Right atrium auricular region (tissue), 2 donors: ENCODE measurements at places on chromosomes 6 and 20. TPM values are rescaled to one million over a fixed set of nuclear protein-coding genes. Genes with fewer than 3 reads are reported as not detected.

- H3K27me3 ChIP-seq: no peaks in the 10 kb centered on the region
- H3K4me1 ChIP-seq: no peaks in the 10 kb centered on the region
- no peak for DNase-seq
- H3K27ac ChIP-seq: no peak overlapping the region
Measured at GRCh38 chr6:127923135-127923534, 22.3 kb upstream of the THEMIS start.

DNA sequence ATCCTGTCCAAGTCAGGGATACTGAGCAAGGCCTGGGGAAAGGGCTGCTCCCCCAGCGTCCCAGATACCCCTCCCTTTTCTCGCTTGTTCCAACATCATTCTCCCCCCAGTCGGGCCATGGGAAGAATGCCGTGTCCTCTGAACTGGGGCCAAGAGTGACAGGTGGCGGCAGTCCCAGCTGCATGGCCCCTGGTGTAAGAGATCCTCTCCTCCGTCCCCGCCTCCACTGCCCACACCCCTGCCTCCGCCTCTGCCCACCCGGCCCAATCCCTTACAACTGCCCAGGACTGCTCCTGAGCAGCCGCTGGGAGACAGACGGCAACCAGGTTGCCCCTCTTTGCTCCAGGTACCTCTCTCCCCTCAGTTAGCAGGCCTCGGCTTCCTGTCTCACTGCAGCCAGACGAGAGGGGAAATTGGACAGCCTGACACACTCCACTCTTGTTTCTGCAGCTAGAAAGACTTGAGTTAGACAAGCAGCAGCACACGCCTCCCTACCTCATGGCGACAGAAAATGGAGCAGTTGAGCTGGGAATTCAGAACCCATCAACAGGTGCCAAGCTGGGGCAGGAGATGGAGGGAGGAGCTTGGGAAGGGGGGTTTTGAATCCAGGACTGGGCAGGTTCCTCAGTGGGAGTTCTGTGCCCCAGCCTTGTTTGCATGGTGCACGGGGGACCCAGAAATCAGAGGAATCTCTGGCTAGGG is at the start of gene MYLK2:
Gene MYLK2 (plus strand): TSS at position 274 of the 702 bp plus-strand sequence. CDS start 225 bp downstream, at position 499.
- no peaks in the 10 kb centered on the region for H3K27me3 ChIP-seq
- H3K36me3 ChIP-seq: no peaks in the 10 kb centered on the region
- peak within 1 kb of the TSS; percentile 46 for H3K27ac ChIP-seq

DNA sequence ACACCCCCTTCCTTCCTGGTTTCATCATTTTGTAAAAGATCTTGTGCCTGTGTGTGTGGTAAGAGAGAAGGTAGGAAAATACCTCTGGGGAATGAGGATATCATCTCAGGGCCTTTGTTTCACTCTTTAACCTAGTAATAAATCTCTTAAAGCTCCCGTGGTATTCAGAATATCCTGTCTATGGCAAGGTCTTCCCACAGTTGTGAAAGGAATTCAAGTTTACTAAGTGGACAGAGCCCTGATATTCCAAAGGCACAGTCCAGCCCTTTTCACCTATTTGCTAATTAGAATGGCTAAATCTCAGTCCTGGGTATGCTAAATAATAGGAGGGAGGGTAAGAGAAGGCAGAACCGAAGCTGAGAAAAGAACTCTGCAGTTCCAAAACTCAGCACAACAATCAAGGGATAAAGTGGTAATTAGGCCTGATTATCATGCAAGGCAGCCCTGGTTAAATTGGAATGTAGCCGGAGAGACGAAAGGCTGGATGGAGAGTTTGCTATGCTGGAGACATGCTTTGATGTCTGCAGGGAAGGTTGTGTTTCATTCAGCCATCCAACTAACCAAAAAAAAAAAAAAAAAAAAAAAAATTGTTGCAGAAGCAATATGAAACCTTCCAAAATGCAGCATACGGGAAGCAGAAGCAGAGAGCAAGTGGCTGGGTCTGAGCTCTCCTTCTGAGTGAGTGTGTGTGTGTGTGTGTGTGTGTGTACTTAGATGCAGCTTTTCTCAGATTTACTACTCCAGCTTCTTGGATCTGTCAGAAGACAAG is 28.5 kb upstream of the PIM1 start:
- H3K27ac ChIP-seq: peak overlapping the region; percentile 18
- H3K36me3 ChIP-seq: no peaks in the 10 kb centered on the region
- no peak for DNase-seq
- no peaks in the 10 kb centered on the region for H3K27me3 ChIP-seq

DNA sequence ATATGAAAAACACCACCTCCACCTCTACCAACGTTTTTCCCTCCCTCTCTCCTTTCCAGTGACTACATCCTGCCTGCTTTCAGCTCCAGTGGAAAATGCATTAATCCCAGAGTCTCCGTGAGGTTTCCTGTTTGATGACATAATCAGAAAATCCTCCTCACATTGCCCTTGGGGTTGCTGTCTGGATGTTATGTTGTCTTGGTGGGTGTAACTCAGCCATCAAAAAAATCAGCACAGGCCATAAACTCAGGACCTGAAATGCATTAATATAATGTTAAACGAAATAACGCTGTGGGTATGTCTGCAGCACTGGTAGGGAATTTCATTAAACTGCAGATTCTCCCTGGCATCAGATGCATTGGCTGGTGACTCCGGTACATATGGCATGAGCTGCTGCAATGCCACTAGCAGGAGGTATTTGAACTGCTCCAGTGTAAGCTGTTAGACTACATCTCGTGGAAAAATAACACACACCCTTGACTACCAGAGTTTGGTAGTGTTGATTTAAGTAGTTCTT is 297.8 kb downstream of the PRL start:
- H3K4me1 ChIP-seq: peaks cover 40% of the 10 kb centered on the region
- H3K27me3 ChIP-seq: no peaks in the 10 kb centered on the region
- no peak for DNase-seq
- H3K36me3 ChIP-seq: no peaks in the 10 kb centered on the region
- H3K4me3 ChIP-seq: no peak overlapping the region

- peak overlapping the region; percentile 99 for H3K27ac ChIP-seq
- peak overlapping the region; percentile 85 for H3K4me3 ChIP-seq
- no peak for DNase-seq
- peaks cover under 1% of the 10 kb centered on the region for H3K36me3 ChIP-seq
Measured at GRCh38 chr20:45834797-45835161, 1.2 kb downstream of the SNX21 start.

DNA sequence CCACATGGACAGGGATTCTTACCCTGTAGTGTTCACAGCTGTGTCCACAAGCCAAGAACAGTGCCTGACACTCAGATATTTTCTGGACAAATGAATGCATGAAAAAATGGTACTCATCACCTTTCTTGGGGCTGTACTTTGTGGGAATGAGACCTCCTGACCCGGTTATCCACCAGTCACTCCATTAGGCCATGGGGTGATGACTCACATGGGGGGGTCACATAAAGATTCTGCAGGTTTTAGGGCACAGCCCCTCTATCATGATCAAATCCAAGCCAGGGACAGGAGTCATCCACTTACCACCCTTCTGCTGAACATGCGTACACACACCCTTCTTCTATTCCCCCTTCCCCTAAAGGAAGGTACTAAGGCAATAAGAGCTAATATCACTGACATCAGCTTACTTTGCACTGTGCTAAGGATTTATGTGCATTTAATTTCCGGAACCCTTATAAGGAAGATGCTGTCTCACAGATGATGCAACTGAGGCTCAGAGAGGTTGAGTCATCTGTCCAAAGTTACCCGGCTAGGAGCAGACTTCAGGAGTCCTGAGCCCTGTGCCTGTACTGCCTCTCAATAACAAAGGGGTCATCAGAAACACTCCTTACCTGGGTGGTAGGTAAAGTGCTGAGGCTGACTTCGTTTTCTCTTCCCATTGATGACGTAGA is 107.8 kb downstream of the NFATC2 start:
- no peak for DNase-seq
- no peaks in the 10 kb centered on the region for H3K4me1 ChIP-seq
- H3K27me3 ChIP-seq: no peaks in the 10 kb centered on the region
- no peak overlapping the region for H3K4me3 ChIP-seq
- no peak overlapping the region for H3K27ac ChIP-seq

- no peaks in the 10 kb centered on the region for H3K4me1 ChIP-seq
- no peak overlapping the region for H3K27ac ChIP-seq
- H3K27me3 ChIP-seq: no peaks in the 10 kb centered on the region
Measured at GRCh38 chr20:6083926-6084325, 30.1 kb upstream of the LRRN4 start.

DNA sequence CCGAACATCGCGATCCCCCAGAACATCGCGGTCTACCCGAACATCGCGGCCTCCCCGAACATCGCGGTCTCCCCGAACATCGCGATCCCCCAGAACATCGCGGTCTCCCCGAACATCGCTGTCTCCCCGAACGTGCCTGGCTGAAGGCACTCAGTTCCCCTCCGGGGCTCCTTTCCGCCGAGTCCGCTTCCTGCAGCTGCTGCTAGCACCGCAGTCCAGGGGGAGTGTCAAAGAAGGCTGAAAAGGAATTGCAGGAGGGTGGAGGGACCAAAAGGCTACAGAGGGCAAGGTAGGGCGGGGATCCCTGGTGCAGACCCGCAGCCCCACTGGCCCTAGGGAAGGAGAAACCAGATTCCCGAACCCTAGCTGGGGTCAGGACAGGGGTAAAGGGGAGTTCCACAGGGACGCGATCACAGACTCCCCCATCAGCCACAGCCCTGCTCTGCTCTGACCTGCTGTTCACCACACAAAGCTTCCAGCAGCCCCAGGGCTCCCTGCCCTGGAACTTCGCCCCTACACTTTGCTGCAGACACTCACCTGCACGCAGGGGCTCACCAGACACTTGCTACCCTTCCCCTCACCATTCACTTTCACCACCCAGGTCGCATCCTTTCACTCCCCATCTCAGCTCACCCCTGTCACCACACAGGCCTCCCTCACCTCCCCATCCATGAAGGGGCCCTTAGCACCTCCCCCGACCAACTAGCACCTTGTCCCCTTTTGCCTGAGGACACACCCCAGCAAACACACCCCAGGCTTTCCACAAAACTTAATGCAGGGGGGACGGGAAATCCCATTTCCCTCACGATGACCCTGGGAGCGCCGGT is 1.7 kb downstream of the ULBP1 start:
- peaks cover 14% of the 10 kb centered on the region for H3K27me3 ChIP-seq
- H3K4me1 ChIP-seq: no peaks in the 10 kb centered on the region
- DNase-seq: peak; percentile 58
- H3K4me3 ChIP-seq: peak overlapping the region; percentile 9

GRCh38 chr6:16995511-16996250 is 106.2 kb upstream of the STMND1 start:
- no peaks in the 10 kb centered on the region for H3K4me1 ChIP-seq
- no peak overlapping the region for H3K4me3 ChIP-seq
- no peak for DNase-seq
- H3K27me3 ChIP-seq: no peaks in the 10 kb centered on the region
- no peak overlapping the region for H3K27ac ChIP-seq
- no peaks in the 10 kb centered on the region for H3K36me3 ChIP-seq

- H3K27ac ChIP-seq: peak overlapping the region; percentile 82
- no peak for DNase-seq
- no peaks in the 10 kb centered on the region for H3K4me1 ChIP-seq
Measured at GRCh38 chr6:157982563-157983405, 1.1 kb downstream of the SYNJ2 start.

DNA sequence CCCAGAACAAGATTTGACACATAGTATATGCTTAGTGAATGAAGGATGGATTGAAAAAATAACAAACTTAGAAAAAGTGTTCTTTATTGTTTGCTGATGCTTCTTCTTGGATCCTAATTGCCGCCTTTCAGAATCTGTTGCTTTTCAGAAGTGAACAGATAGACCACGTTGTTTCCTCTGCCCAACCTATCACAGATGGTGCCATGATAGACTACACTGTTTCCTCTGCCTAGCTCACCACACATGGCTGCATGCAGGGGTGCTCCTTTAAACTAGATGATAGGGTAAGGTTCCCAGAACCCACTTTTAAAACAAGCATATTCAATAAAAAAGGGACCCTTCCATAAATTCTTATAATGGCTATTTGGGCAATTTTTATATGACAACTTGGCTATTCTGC is 4.6 kb upstream of the RGS17 start:
- H3K4me3 ChIP-seq: no peak overlapping the region
- H3K4me1 ChIP-seq: no peaks in the 10 kb centered on the region
- no peak for DNase-seq
- no peaks in the 10 kb centered on the region for H3K27me3 ChIP-seq
- no peaks in the 10 kb centered on the region for H3K36me3 ChIP-seq
- H3K27ac ChIP-seq: no peak overlapping the region

GRCh38 chr6:159769470-159769869 is 7.6 kb downstream of the ACAT2 start:
- no peaks in the 10 kb centered on the region for H3K36me3 ChIP-seq
- H3K4me3 ChIP-seq: no peak overlapping the region
- no peak for DNase-seq

The CCN6 gene
- total RNA-seq: not detected

The AK9 gene
- 12.3 TPM for total RNA-seq

The BTNL2 gene
- not detected for total RNA-seq

The HTR1E gene
- not detected for total RNA-seq
